GM23248 (cell line): ENCODE measurements at places on chromosomes 2 and 18.
A peak's percentile ranks its signal among the peaks of the same experiment; 100 is the strongest.

GRCh38 chr2:128237081-128237534 is 81.6 kb downstream of the HS6ST1 start:
- peak; percentile 57 for DNase-seq

DNA sequence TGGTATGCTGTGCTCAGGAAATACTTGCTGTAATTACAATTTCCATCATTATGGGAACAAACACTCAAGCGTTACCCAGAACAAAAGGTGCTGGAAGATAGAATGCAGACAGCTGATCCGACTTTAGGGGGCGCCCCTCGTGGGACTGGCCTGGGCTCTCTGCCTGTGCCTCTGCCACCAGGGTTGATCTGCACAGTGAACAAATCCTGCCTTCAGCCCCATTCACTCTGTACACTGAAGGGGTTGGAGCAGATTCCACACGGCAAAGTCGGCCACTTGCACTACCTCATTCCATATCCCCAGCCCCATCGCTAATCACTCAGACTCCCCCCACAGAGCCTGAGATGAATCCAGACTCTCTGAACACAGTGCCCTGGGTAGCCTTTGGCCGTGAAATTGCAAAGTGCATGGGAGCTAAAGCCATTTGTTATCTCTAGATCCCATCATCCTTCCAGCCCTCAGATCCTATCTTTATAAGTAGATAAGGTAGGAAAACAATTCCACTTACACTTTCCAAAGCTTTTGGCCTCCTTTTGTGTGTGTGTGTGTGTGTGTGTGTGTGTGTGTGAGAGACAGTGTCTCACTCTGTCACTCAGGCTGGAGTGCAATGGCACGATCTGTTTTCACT is 69.3 kb downstream of the INPP5D start:
- DNase-seq, result no peak

- DNase-seq, result peak; percentile 24
Observed at GRCh38 chr2:1607236-1607920, 136.9 kb downstream of the PXDN start.

DNA sequence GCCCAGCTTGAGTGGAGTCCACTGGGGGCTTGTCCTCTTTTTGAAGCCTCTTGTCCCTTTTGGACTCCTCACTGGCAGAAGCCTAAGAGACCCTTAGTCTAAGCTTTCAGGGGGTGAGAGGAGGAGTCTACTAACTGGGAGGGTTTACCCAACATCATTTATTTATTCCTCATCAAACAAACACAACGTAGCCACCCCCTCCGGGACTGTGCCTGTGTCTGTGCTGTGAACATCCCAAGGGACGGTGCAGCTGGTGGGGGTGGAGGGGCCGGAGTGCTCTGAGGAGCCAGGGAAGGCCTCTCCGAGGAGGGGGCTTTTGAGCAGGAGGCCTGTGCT is 42.7 kb upstream of the TAF1B start:
- peak; percentile 26 for DNase-seq

GRCh38 chr2:217316743-217317142 is 456.9 kb upstream of the TNP1 start:
- peak; percentile 58 for DNase-seq

DNA sequence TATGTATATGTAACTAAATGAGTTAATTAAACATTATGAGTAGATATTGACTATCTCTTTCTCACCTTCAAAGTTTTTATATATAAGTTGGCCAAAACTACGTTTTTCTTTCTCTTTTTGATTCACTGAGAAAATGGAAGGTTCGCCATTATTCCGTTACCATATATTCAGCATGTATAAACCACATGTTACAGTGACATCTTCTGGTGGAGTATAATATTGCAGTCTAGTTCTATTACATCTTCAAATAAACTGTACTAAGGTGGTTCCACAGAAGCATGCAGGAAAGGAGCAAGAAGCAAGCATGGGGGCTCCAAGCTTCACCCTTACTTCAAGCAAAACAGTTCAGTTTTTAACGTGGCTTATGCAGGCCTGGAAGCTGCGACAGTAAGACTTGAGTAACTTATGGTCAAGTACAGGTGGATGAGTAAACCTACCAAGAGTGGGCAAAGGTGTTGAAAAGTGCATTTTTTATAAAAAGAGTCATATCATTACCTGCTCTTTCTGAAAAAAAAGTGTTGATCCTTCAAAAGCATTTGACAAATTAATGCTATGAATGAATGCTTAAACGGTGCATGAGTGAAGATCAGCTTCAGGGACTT is 129.8 kb upstream of the RAB6C start:
- DNase-seq, result peak; percentile 64

DNA sequence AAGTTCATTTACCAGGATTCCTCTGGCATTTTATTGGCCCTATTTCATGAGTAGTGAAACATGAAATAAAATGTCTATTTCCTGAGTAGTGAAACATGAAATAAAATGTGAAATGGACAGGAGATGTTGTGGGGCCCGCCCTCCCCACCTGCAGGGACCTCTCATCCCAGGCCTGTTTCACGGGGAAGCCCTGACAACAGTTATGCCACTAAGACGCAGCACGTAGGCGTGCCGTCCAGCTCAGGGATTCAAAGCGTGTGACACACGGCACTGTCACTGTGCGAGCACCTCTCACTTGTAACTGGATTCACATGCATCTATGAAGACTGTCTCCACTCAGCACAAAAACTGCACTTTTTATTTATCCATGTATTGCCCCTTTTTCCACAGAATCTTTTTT is 83.4 kb upstream of the SNTG2 start:
- no peak for DNase-seq

DNA sequence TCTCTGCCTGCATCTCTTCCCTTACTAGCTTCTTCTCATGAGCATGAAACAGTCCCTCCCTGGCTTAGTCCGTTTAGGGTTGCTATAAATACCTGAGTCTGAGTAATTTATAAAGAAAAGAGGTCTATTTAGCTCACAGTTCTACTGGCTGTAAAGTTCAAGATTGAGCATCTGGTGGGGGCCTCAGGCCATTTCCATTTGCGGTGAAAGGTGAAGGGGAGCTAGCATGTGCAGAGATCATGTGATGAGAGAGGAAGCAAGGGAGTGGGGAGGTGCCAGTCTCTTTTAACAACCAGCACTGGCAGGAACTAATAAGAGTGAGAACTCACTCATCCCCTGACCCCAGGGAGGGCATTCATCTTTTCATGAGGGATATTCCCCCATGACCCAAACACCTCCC is 26.8 kb downstream of the RHBDD1 start:
- no peak for DNase-seq

DNA sequence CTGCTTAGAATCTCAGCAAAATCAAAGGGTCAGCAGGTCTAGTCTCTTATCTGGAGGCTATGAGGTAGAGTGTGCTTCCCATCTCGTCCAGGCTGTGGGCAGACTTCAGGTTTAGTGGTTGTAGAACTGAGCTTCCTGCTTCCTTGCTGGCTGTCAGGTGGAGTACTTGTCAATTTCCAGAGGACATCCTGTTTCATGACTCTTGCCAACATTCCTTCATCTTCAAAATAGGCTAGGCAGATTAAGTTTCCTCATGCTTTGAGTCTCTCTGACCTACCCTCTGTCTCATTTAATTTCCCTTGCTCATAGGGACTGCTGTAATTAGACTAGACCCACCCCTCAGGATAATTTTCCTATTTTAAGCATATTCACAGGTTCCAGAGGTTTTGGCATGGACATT is 562.6 kb downstream of the SPAG16 start:
- no peak for DNase-seq

- no peak for DNase-seq
Observed at GRCh38 chr18:3871687-3872086, 421.7 kb downstream of the TGIF1 start.

DNA sequence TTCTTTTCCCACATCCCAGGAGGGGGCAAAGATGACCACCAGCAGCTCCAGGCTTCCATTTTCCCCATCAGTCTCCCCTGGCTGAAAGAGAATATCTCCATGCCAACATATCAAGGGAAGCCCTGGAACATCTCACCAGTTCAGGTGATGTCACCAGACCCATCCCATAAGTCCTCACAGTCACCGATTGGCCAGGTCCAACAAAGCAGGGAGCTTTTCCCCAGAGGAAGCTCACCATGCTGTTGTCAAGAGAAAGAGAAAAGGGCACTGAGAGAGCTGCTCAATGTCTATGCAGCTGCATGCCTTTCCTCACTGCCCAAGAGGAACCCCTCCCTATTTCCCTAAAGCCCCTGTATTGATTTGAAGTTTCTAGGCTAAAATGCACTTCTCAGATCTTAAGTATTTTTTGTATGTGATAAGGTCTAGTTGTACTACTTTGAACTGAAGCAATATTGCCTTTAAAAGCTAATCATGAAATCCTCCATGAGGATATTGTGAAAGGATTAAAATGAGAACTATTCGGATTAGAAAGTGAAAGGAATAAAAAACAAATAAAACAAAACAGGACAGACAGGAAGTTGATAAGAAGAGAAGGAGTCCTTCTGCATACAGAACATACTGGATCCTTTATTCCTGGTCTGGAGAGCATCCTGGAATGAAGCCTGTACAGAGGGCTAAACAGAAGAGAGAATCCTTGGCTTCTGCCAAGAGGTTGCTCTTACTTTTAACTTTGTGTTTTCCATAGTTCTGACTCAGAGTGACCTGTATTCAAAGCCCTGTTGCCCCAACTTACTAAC is 45.2 kb upstream of the CTIF start:
- DNase-seq, result peak; percentile 38
